Stimulated activated naive CD4-positive, alpha-beta T cell treated with Interleukin-2 at 50 U/mL for 16 hours (primary cell): ENCODE measurements at places on chromosomes 3 and 15.

GRCh38 chr3:98655666-98656065 lies 62.3 kb upstream of the CPOX start:
- DNase-seq: no peak

GRCh38 chr15:92454555-92455105 lies 60.9 kb downstream of the ST8SIA2 start:
- no peak for DNase-seq

GRCh38 chr15:81087066-81087465 lies 47.0 kb upstream of the CFAP161 start:
- no peak for DNase-seq

DNA sequence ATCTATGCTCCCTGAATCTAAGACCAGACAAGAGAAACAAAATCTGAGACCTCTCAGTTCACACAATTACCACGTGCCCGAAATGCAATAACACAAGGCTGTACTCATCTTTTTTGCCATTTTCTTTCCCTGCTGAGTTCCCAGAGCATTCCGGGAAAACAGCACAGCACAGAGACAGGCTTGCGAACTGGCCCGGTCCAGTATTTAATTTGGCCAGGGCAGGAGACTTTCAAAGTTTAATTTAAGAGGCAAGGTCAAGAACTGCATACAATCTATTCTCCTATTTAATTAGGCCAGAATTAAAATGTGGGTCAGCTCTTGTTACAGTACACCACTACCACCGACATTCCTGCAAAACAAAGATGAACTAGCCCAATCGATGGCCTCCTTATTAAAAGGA lies 87.5 kb upstream of the SNRPA1 start:
- no peak for DNase-seq

DNA sequence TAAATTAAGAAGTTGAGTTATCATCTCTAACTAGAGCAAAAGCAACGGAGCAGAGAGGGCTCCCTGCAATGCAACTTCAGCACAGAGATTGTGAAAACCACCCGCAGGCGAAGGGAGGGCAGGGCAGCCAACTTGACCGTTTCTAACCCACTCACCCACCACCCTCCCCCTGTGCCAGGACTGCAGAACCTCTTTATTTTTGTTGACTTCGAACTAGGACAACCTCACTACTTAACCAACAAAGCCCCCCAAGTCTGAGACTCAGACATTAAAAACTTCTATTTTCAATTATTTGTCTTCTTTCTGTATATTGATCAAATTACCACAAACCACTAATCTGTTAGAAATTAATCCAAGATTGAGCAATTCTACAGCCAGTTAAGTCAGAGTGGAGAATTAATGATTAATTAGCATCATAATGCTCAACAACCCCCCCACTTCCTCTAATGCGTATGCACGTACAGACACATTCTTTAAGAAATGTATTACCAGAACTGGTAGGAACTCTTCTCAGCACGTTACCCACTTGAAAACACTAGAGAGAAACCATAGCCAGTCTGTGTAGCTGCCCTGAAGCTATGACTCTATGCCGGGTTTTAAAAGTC lies 2.0 kb downstream of the MGLL start:
- no peak for DNase-seq

DNA sequence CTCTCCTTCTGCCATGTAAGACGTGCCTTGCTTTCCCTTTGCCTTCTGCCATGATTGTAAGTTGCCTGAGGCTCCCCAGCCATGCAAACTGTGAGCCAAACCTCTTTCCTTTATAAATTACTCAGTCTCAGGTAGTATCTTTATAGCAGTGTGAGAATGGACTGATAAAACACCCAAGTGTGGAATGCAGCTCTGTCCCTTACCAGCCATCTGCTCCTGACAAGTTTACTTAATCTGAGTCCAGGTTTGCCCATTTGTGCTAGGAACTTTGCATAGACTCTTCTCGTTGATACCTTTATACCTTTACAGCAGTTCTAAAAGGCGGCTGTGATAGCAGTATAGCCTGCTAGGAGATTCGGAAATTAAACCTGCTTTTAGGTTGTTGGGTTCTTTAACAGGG lies 48.1 kb downstream of the SLC25A26 start:
- no peak for DNase-seq

GRCh38 chr3:45730409-45731154 lies 41.4 kb downstream of the SACM1L start:
- no peak for DNase-seq

DNA sequence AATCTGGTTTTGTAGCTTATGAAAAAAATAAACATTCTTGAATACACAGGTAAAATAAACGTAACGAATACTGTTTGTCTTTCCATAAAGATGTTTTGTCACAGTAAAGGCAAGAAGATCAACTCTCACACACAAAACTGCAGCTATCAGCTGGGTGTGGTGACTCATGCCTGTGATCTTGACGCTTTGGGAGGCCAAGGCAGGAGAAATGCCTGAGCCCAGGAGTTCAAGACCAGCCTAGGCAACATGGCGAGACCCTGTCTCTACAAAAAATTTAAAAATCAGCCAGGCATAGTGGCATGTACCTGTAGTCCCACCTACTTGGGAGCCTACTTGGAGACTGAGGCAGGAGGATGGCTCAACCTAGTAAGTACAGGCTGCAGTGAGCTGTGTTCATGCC lies 39.6 kb downstream of the CBLB start:
- DNase-seq: peak; percentile 10
